NCI-H1417 treated with DMSO at 0.1 percent for 48 hours (cell line): ENCODE measurements at places on chromosomes 13 and 19.
A peak's percentile ranks its signal among the peaks of the same experiment; 100 is the strongest.

DNA sequence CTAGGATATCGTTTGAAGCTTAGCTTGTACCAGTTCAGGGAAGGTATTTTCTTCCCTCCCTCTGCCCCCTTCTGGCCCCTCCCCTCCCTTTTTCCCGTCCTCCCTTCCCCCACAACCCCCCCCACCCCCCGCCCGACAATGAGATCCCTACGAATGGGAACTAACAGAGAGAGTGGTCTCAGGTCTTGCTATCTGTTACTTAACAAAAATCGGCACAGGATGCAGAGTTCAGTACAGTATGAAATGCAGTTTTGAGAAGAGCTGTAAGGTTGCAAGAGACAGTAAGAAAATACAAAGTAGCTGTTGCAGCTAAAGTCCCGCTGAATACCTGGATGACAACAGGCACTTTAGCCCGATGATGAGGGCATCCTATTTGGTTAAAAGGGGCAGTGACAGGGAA is 3.1 kb upstream of the DACH1 start:
- DNase-seq = no peak

DNA sequence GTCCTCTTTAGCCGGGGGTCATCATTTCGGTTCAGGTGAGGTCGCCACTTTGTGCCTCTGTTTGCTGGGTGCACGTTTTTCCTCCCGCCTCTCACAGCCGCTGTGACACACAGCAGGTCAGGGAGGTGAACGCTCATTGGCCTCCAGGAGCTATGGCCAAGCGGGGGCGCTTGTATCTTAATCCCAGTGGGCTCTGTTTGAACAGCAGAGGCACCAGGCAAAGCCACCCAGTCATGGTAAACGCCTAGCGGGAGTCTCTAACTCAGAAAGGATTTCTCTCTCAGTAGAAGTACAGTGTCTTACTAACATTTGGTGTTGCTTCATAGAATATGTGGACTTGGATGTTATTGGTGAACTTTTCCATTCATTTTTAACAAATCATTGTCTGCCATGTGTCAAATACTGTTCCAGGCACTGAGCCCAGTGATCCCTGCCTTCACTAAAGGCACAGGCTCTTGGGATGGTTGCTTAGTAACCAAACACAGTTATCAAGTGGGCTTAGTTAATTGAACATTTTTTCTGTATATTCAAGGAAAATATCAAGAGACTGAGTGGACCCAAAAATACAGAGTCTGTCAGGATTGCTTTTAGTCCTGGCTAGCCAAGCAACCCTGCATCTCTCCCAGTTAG is 186.7 kb downstream of the STK24 start:
- DNase-seq = no peak

GRCh38 chr13:26254583-26255111 is 718 bp downstream of the CDK8 start:
- no peak for DNase-seq

- no peak for DNase-seq
These were observed 80.9 kb upstream of the SHISA2 start for GRCh38 chr13:26132756-26133155.

- DNase-seq = no peak
These were observed 9.6 kb downstream of the ZNF426 start for GRCh38 chr19:9528757-9529336.

GRCh38 chr19:19053508-19054314 is 10.1 kb upstream of the SLC25A42 start:
- DNase-seq = no peak

GRCh38 chr13:30679483-30680330 is 55.6 kb upstream of the ALOX5AP start:
- DNase-seq = no peak

- DNase-seq = peak; percentile 10
These were observed 45.8 kb downstream of the TGDS start for GRCh38 chr13:94550062-94550738.

GRCh38 chr13:41304551-41304950 is 6.5 kb upstream of the NAA16 start:
- DNase-seq = no peak

DNA sequence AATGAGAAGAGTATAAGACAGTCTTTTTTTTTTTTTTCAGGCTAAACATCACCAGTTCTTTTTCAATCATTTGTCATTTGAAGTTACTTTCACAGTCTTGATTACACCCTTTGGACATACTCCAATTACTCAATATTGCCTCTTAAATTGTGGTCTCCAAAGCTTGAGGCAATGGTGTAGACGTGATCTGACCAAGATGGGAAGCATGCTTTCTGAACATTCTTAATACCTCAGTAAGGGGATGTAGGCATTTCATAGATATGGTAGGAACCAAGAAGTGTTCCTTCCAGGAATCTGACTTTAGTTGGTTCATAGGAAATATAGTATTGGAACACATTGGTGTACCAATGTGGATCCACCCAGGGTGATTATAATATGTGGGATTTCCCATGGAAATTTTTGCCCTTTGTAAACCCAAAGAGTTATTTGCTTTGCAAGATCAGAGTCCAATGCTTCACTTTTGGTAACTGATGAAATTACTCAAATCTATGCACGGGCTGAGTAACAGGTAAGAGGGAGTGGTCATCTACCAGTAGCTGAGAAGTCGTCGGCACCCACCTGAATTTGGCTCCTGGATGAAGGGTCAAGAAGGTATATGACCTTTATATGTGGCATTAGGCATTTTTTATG is 62.2 kb downstream of the ERCC5 start:
- DNase-seq = no peak

- no peak for DNase-seq
These were observed 52.8 kb downstream of the RUBCNL start for GRCh38 chr13:46334035-46334822.

DNA sequence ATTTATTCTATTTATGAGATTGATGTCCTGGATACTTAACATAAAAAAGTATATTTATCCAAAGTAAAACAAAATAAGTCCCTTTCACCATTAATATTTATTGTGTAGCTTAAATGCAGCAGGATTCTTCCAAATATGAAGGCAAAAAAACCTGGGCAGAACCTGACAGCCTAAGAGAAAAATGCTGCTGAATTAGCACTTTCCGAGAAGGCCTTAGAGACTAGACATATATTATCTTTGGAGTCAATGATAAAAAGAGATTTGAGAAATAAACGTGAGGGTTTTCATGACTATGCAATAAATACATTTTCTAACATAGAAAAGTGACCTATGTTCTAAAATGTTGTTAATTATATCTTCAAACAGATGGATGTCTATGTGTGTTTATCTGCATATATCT is 566.9 kb downstream of the PCDH9 start:
- no peak for DNase-seq

- DNase-seq = no peak
These were observed 884.3 kb upstream of the PCDH20 start for GRCh38 chr13:62299988-62300387.

- no peak for DNase-seq
These were observed 16.9 kb downstream of the ZNF296 start for GRCh38 chr19:45059258-45059965.

- DNase-seq = no peak
These were observed 210.1 kb downstream of the TBC1D4 start for GRCh38 chr13:75271846-75272245.

DNA sequence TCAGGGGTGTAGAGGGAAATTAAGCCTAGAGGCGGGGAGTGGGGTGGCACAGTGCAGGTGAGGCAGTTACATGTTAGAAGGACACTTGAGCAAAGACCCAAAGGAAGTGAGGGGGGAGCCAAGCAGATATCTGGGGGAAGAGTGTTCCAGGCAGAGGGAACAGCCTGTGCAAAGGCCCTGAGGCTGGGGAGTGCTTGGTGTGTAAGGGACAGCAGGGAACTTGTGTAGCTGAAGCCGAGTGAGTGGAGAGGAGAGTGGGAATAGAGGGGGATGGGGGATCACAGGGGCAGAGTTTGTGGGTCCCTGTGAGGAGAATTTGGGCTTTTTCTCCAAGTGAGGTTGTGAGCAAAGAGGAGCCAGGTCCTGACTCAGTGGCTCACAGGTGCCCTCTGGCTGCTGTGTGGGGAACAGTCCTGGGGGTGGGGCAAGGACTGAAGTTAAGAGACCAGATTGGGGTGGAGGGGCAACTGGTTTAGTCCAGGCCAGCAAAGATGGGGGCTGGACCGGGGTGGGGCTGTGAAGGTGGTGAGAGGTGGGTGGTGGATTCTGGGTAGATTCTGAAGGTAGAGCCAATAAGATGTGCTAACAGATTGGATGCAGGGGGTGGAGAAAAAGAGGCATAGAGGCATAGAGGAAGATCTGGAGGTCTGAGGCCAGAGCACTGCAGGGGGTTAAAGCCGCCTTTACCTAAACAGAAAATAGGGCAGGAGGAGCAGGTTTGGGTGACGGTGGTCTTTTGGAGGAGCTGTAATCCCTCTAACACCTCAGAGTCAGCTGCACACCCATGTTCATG is 75.3 kb downstream of the CACNA1A start:
- DNase-seq = no peak
